ENCODE measurements at places on chromosomes 3 and 15.

DNA sequence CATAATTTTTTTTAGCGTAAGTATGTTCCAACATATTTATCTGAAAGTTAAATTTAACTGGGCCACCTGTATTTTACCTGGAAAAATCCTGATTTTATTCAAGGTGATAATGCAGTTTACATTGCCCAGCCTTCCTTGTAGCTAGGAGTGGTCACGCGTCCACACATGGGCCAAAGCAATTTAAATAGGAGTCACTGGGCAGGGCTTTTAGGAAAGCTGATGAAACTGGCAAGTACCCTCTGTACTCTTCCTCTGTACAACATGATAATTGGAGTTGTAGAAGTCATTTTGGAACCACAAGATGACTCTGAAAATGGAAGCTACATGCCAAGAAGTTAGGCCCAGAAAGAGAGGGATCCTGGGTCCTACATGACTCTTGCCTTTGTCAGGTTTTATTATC, 9.5 kb downstream of the BTD start:
- no peak for DNase-seq

DNA sequence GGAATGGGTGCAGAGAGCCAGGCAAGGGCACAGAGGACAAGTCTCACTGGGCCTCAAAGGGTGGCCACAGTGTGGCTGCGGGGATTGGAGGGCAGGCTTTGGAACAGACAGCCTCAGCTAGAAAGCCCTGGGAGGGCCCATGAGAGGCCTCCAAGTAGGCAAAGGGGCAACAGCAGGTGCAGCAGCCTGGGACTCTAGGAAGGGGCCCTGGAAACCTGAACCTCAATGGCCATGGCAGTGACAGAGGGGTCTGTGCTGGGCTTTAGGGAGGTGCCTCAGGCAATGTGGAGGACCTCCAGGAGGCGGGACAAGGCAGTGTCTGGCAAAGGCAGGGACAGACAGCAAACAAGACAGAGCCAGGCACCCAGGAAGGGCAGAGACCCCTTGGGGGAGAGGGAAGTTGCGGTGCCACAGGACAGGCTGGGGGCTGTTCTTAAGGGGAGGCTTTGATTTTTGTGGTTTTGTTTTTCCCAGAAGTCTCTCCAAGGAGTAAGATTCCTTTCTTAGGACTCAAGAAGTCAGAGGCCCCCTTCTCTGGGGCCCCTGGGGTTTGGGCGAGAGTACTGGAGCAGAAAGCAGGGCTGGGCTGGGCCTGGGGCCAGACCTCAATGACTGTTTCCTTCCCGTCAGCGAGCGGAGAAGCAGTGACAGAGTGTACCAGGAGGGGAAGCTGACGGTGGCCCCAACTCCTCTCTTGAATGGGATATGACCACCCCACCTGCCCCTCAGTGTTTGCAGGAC, 9.7 kb downstream of the STOML1 start:
- peak; percentile 87 for DNase-seq

GRCh38 chr3:52231502-52232278, 6.2 kb upstream of the TLR9 start:
- peak; percentile 90 for DNase-seq

GRCh38 chr3:57787867-57788623, 31.9 kb downstream of the SLMAP start:
- DNase-seq = peak; percentile 83

DNA sequence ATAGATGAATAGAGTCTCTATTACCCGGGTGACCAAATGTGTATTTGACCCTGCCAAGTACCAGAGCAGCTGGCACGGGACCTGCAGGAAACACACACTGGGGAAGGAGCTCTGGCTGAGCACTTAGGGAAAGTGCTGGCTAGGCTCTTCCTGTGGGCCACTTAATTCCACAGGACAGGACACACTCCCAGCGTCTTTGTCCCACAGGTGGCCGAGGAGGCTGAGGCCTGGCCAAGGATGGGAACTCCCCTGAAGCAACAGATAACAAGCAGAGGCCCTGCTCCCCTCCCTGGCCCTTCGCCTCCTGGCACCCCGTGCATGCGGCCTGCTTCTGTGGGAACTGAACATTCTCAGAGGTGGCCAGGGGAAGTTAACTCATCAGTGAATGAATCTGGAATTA, 180.8 kb downstream of the ATP10A start:
- no peak for DNase-seq

GRCh38 chr15:99662903-99663302, 70.3 kb downstream of the LYSMD4 start:
- no peak for DNase-seq

DNA sequence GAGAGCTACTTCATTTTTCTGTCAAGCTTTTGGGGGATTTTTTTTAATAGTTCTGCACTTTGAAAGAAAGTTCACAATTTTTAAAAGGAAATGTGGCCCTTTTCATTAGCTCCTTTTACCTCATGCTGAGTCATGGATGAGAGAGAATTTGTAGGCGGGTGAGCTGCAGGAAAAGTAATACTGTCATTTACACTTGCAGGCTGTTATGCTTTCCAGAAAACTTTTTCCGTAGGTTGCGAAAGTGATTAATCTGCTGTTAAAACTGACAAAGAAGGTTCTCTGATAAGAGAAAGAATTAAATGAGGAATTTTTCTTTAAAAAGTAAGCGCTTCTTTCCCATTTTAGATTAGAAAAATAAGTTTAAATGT, 430.2 kb downstream of the LPP start:
- DNase-seq = peak; percentile 59

DNA sequence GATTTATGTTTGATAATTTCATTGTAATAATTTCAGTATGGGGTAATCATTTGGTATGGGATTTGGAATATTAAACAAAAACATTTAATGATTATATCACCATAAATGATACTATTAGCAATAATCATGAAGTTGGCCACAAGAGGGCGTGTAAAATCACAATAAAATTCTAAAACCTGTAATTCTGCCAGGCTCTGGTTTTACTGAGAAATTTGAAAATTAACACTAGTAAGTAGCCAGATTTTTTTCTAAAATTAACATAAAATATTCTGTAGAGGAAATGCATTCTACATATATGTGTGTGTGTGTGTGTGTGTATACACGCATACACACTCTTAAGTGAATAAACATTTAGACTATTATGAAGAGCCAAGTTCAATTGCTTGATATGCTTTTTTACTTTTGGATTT, 40.5 kb downstream of the FEZF2 start:
- DNase-seq = peak; percentile 56

GRCh38 chr15:40279437-40280141, 3.3 kb downstream of the ANKRD63 start:
- DNase-seq = peak; percentile 76

DNA sequence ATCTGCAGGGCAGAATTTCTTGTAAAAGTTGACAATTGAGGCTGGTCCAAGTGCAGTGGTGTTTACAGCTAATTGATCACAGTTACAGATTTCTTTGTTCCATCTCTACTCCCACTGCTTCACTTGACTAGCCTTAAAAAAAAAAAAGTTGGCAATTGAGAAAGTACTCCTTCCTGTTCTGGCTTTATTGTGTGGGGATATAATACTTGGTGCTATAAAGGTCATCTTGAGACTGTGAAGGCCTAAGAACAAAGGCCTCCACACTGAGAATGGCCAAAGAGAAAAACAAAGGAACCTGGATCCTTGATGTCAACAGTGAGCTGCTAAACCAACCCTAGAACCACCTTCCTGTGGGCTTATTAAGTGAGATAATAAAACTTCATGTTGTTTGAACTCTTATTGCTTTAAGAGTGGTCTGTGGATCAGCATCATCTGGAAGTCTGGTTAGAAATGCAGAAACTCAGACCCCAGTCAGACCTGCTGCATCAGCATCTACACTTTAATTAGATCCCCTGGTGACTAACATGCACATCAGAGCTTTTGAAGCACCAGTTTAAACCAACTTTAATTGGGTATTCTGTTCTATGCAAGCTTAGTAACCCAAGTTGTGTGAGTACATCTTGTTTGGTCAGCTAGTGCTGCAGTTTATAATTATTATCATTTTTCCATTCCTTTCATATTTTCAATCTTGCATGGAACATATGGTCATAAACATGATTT, 55.2 kb downstream of the TMOD3 start:
- no peak for DNase-seq

- DNase-seq = peak; percentile 59
These were observed 721 bp downstream of the P2RY1 start for GRCh38 chr3:152835601-152836102.

- peak; percentile 16 for DNase-seq
These were observed 69.2 kb upstream of the MFGE8 start for GRCh38 chr15:88982304-88982945.

DNA sequence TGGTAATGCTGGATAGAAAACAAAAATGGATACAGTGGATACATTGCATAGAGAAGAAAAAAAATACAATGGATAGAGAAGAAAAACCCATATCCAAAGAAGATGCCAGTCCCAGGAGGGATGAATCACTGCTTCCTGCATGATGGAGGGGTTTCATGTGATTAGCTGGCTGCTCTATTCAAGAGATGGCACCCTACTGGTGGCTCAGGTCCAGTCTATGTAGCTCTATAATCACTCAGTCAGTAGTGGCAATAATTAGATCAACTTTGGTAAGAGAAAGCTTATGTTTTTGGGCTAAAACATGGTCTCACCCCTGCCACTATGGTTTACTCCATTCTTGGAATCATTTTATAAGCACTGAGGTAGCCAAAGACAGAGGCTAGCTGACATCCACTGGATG, 33.7 kb upstream of the NOX5 start:
- DNase-seq = no peak

- no peak for DNase-seq
These were observed 163.4 kb upstream of the NUDT16 start for GRCh38 chr3:131218196-131218595.

GRCh38 chr3:66048051-66048395, 9.3 kb upstream of the MAGI1 start:
- no peak for DNase-seq

DNA sequence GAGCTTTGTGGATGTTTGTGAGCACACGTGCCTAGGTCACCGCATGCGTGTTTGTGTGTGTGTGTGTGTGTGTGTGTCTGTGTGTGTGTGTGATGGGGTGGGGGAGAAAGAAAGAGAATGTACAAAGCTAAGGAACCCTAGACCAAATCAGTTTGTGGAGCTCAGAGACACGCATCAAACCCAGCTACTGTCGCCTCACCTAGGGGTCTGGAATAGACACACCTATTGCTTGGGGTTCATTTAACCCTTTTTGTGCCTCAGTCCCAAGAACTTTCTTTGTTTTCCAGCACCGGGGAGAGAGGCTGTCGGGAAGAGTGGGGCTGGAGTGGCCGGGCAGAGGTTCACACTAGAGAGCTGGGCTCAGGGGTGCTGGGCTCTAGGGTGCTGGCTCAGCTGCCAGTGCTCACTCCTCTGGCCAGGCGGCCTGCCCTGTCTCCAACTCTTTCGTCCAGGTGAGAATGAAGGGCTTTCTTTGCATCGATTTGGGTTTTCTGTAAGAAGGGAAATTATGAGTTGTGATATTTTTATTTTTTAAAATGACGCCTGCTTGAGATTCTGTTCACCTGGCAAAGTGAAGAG, 221.6 kb downstream of the MEIS2 start:
- no peak for DNase-seq

GRCh38 chr15:72179950-72180581, 17.5 kb downstream of the GRAMD2A start:
- no peak for DNase-seq

- no peak for DNase-seq
These were observed 77.5 kb downstream of the ESYT3 start for GRCh38 chr3:138511945-138512344.

DNA sequence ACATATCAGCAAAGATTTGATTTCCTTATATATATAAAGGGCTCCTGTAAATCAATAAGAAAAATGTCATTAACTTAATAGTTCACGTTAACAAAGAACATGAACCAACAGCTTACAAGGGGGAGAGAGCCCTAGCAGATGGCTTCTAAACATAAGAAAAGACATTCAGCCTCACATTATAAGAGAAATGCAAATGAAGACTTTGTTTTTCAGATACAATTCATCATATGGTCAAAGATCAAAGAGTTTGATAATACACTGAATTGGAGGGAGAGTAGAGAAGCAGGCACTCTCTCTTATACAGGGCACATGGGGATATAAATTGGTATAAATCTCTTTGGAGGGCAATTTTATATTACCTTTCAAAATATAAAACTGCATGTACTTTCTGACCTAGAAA, 21.1 kb downstream of the RBP2 start:
- DNase-seq = no peak

DNA sequence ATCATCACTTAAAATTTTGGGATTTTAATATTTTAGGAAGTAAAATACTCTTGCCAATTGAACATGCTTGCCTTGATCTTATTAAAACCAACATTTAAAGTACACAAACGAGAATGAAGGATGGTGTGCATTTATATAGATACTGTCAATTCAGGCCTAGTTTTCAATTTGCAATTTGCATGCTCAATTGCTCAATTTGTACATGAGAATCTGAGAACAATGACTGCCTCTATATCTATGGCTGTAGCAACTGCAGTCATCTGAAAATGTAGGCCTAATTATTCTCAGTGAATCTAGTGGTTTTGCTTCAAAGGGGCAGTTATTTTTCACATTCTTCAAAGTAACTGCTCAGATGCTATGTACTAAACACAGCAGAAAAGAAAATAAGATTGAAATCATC, 18.8 kb downstream of the ZBBX start:
- no peak for DNase-seq

DNA sequence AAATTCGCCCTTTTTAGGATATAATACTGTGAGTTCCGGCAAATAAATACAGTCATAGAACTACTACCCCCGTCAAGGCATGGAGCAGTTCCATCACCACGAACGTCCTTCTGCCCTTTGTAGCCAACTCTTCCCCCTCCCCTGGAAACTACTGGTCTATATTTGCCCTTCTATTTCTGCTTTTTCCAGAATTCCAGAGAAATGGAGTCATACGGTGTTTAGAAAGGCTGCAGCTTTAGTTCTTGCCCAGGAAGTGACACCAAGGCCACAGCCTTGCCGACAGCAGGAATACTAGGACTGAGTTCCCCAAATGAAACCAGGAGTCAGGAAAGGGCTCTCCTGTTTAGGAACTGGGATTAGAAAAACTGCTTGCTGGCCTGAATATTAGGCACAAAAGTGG, 291.2 kb downstream of the FAM43A start:
- no peak for DNase-seq

- no peak for DNase-seq
These were observed 10.2 kb upstream of the PLXND1 start for GRCh38 chr3:129616713-129617112.

- no peak for DNase-seq
These were observed 11.8 kb upstream of the HRG start for GRCh38 chr3:186653984-186654383.

Measured in hematopoietic multipotent progenitor cell treated with erythropoietin and hydrocortisone succinate and interleukin-3 and kit ligand, for 6 days (in vitro differentiated cells).